ENCODE measurements at places on chromosomes 7 and 10.
A peak's percentile ranks its signal among the peaks of the same experiment; 100 is the strongest.

DNA sequence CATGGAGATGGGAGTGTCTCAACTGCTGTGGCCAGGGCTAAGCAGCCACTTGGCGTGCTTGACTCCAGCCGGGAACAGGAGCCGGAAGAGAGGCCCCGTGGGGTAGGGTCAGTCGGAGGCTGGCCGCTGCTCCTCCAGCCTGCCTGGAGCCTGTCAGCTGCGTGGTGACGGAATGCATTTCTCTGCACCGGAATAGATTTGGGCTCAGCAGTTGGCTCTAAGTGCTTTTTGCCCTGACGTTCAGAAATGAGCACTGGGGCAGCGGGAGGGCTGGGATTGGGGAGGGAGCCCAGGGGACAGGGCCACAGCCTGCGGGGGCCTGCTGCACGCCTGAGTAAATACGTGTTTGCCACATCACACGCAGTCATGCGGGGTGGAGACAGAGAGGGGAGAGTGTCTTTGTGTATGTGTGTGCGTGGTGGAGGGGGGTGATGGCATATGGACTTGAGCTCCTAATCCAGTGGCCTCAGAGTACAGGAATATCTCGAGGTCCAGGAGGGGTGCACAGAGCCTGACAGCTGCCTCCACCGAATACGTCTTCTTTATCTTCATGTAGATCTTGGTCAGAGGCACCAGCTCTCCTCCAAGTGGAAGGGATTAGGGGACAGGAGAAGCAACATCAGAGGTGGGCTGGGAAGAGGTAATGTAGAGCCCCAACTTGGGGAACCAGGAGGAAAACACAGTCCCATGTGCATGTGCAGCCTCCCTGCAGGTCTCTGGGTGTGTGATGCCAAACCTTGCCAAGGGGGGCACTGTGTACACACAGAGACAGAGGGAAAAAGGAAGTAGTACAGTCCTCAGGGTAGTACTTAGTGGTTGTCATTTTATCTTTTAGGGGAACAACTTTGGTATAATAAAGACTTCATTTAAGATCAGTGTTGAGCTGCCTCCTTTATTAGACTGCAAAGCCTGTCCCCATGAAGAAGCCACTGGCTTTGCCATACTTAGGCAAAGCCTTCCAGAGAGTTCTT is 151.4 kb downstream of the CDH23 start:
- DNase-seq = peak; percentile 24

DNA sequence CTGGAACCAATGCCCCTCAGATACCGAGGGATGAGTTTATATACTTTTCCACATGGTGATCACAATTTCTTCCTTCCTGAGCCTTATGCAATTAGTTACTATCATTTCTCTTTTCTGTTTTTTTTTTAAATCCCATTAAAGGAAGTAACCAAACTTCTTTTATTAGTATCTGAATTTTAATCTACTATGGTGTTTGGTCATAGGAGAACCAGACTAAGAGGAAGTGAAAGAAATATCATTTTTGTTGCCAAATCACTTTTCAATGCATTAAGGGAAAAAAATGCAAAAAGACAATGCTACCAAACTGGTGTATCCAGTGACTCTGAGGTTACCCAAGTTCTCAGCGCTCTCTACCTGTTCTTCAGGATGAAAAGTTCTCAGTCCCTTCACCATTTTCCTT is 167.7 kb downstream of the NXPH1 start:
- no peak for DNase-seq

DNA sequence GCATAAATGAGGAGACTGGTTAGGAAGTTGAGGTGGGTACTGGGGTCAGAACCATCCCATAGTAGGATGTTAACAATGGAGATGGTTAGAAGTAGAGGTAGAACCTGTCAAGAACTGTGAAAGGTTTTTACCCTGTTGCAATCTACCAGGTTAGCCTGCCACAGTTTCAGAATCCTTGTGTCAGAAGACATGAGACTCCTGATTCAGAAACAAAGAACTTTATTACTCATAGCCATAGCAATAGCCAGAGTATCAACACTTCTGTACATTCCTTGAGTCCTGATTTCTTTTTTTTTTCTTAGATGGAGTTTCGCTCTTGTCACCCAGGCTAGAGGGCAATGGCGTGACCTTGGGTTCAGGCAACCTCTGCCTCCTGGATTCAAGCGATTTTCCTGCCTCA is 200.9 kb downstream of the GRM3 start:
- no peak for DNase-seq

DNA sequence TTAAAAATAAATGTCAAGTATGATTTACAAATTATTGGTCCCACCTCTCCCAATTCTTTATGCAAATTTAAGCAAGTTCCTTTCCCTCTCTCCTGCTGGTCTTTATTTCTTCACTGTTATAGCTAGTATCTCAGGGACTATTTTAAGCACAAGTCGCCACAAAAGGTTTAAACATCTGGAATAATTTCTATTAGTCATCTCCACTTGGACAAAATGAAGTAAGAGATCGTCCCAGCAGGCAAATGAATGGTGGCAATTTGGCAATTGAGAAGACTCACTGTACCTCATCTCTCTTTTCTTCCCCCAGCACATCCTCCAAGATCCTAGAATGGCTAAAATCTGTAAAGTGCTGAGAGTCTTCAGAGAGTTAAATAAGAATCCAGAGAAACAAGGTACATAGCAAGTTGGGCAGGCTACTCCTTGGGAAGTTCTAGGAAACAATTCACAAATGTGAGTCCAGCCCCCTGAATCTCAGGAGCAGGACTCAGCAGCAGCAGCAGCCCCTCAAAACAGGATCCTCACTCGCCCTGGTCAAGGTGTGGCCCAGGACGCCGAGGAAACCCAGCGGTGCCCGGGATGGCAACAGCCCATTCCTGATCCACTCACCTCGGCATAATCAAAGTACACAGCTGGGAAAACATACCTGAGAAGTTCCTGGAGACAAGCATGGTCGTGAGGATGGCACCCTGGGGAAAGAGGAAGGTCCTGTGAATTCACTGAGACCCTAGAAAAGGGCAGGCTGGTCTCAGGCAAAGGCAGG is 30.3 kb upstream of the NDST2 start:
- DNase-seq = no peak

GRCh38 chr10:113720386-113720785 is 31.1 kb upstream of the PLEKHS1 start:
- no peak for DNase-seq

DNA sequence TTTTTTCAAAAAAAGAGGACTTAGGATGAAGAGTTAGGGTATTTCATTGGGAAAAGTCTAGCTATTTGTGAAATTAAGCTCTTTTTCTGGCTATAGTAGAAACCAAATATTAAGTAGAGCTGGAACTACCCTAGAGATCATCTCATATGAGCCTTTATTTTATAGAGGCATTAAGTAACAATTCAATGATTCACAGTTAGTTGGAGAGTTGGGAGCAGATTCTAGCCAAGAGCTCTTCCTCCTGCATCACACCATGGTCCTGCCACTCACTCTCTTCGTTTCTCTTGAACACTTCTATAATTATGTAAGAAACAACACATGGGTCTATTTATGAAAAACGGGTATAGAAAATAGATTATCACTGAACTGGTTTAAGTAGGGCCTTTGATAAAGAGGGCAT is 76.1 kb upstream of the ANK3 start:
- DNase-seq = no peak
